ENCODE measurements at places on chromosomes 12 and 14.

DNA sequence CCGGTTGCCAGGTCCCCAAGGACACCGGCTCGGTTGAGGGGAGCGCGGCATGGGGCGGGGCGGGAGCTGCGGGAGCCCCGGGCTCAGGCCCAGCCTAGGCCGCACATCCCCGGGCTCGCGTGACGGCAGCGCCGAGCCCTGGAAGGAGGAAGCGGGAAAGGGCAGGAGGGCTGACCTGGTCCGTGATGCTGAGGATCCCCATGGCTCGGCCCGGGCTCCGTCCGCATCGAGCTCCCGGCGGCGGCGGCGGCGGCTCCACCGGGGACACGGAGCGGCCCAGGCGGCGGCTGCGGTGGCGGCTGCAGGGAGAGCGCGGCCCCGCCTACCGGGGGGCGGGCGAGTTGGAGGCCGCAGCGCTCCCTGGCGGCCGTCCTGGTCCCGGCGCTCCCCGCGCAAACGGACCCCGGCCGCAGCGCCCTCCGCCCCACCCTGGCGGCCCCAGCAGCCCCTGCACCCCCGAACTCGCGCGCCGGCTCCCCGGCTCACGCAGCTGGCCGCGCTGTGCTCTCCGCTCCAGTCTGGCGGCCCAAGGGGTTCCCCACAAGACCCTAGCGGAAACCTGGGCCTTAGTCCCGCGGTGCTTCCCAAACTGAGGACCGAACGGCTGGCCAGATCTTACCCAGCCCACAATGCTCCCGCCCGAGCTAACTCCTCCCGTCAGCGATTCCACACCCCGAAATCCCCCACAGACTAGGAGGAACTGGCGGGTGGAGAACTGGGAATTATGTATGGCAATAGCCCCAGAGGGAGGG, at the start of gene ANKRD52:
Gene ANKRD52 (minus strand): TSS at position 317 of the 752 bp plus-strand sequence. CDS start 115 bp downstream, at position 202.
- peak; percentile 74 for DNase-seq

DNA sequence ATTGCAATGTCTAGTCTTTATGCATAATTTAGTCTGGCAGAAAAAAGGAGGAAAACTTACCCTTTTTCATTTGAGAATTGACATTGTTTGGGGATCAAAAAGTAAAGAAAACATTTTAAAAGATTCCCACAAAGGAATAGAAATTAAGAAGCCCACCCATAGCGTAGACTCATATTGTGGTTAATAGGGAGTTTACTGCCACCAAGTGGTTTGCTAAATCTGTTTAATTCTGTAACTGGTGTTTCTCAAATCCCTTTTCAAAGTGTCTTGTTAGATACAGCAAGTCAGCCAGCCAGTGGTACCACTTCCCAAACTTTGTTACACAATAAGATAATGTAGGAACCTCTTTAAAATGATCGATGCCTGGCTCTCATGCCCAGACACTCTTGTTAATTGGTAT, 180.3 kb downstream of the IPO8 start:
- no peak for DNase-seq

GRCh38 chr12:95443459-95443858, 30.5 kb upstream of the METAP2 start:
- no peak for DNase-seq

DNA sequence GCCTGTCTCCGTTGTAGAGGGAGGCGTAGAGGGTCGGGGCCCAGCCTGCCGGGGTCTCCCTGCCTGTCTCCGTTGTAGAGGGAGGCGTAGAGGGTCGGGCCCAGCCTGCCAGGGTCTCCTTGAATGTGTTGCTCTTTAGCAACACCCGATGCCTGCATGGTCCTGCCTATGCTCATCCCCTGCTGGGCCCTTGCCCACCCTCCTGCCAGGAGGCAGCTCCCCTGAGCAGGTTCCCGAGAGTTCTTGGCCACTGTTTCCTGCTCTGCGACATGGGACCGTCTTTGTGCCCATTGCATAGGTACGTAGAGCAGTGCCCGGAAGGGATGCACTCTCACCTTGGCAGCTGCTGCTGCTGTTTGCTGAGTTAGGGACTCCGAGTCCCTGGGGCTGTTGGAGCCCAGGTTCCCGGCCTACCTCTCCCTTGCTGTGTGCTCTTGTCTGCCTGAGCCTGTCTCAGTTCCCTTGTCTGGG, 3.3 kb downstream of the KIF26A start:
- no peak for DNase-seq

- no peak for DNase-seq
These were observed 301.3 kb upstream of the STXBP6 start for GRCh38 chr14:25351269-25351668.

- DNase-seq = no peak
These were observed 96.8 kb downstream of the SRGAP1 start for GRCh38 chr12:63941166-63941800.

DNA sequence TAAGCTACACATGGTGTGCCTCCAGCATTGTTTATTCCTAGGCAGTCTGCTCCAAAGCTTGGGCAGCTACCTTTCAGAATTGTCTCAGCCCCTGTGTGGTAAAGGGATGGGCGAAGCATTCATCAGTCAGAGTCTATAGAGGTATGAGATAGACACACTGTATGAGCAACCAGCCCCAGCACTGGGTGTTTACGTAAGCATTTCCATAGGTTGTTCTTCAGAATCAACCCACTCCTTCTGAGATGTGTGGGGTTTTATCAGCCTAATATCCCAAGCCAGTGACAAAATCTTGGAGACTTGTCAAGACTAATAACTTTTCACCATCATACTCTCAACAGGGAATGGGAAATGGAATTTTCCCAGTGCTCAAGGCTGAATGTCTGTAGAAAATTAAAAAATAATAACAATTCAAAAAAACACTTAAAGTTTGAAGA, 98.2 kb downstream of the BTG1 start:
- no peak for DNase-seq

DNA sequence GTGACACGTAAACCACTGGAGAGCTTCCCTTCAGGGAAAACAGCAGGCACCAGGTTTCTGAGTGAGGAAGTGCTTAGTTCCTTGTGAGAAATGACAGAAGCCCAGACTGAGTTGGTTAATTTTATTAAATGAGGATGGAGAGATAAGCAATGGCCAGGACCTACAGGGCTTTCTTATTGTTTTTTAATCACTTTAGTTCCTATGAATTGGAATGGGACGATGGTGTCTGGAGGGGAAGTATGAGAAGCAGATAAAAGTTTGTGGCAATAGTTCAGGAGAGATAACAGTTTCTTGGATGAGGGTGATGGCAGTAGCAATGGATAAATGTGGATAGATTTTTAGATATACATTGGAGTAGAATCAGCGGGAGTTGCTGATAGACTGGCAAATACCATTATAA, 86.5 kb upstream of the PTPRR start:
- no peak for DNase-seq

GRCh38 chr12:105931762-105932570, 206.8 kb downstream of the NUAK1 start:
- no peak for DNase-seq

DNA sequence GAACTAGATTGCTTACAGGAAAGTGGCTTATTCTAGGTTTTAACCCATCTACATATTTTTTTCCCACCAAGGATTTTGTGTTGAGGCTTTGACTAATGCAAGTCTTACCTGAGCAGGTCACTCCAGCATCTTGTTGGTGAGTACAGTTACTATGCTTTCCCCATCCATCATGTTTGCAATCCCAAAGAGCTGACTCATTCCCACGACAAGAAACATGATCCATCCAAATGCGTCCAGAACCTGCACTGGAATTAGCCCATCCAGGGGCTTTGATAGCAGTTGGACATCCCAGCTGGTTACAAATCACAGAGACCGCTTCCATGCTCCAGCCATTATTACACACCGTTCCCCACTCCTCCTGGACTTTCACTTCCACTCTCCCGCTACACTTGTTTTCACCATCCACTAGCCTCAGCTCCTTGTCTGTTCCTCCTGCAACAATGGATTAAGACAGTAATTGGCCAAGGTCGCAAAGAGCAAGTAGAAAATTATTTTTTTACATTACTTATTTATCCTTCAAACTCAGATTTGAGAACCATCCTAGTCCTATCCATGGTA, 2.5 kb downstream of the CD163 start:
- peak; percentile 51 for DNase-seq

GRCh38 chr12:116303929-116304328, 26.4 kb upstream of the MED13L start:
- DNase-seq = peak; percentile 57

DNA sequence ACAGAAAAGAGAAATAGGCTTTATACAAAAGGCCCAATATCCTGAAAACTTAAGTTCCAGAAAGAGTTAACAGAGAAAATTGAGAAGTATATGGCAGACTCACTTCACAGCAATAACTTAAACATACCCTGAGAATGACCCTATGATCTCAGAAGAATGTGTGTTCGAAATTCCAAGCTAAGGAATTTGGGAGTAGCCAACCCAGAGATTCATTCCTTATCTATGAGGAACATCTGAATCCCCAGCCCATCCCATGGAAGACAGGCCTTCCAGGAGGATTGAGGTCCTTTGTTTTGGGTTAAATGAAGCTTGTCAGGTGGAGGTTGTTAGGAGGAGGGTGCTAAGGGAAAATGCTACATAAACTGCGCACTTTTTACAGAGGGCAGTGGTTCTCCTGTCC, 7.5 kb upstream of the SAV1 start:
- no peak for DNase-seq

DNA sequence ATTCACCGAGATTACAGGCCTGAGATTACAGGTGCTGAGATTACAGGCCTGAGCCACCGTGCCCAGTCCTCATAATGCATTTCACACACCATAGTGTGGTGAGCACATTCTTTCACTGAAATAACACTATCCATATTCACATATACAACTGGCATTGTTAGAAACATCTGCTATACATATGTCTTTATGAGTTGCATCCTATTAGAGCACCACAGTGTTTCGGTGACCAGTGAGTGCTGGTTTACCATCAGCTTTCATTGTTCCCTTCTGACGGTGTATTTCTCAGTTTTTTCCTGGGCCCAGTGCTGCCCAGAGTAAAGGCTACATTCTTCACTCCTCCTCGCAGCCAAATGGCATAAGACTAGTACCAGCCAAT, 96.2 kb upstream of the FGD4 start:
- no peak for DNase-seq

DNA sequence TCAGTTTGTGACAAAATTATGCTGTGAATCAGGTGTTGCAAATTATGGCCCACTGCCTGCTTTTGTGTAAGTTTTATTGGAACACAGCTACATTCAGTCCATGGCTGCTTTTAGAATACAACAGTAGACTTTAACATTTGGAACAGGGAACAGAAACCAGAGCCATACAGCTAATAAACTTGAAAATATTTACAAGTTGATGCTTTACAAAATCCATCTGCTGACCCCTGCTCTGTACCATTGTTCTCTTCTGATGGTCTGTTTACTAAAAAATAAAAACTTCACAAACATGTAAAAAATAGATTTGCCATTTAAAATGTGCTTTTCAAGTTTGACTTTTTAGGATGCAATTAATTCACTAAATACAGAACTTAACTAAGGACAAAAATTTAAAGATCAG, 20.8 kb downstream of the PSMA3 start:
- DNase-seq = no peak

DNA sequence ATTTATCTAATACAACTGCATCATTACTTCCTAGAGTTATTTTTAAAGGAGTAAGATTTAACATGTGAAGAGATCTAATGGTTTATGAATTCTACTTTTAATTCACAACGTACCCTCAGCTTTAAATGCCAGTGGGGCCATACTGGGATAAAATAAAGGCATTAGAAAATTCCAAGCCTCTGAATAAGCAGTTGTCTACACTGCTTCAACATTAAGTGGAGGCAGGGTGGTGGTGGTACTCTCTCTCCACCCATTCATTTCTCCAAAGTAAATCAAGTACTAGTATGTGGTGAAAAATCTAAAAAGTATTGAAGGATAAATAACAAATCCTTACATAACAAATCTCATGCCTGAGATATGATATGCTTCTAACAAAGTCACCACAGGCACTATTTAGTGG, 52.4 kb downstream of the FERMT2 start:
- no peak for DNase-seq

DNA sequence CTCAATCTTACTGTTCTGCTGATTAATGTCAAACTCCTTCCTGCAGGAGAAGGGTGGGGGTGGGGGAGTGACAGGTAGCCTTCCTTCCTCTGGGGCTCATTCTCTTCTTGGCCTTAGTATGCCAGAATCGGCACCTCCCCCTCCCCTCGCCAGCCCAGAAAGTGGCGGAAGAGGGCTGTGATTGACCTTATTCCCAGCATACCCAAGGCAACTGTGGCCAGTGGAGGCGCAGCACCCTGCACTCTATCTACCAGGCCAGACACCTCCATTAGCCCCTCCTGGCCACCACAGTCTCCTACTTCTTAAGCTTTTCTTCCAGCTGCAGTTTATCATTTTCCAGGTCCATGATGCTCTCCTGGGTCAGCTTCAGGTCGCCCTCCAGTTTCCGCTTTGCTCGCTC, 15.5 kb downstream of the MYH6 start:
- DNase-seq = no peak

GRCh38 chr12:52522346-52523011, 2.3 kb upstream of the KRT5 start:
- no peak for DNase-seq

DNA sequence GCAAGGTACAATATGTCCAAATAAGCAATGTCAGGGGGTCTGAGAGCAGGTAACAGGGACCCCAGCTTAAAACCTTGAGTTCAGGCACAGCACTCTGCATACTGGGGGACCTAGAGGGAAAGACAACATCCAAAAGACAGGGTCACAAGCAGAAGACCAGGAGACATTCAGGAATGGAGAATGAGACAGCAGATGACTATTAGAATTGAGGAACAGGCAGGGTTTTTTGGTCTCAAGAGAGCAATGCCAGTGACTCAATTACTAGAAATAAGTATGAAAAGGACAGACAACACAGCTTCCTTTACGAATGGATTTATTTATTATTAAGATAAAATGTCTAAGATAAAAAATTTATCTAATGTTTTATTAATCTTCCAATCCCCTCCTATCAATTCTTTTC, 223.0 kb downstream of the PTPRO start:
- DNase-seq = peak; percentile 74

DNA sequence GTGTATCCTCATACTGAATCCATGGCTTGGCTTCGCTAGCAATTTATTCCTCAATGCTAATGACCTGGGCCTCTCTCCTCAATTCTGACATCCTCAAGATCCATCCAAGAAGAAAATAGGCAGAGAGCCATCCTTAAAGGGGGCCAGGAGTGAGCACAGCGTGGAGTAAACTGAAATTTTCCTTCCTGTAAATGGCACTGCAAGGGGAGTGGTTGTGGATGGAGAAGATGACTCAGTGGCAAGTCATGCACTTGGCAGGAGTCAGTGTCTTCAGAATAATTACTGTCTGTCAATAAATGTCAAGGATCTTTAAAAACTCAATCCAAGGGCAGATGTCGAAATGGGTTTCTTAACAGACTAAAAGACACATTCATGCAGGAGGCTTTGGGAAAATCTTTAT, 88.0 kb upstream of the TMEM132C start:
- no peak for DNase-seq

GRCh38 chr14:72722201-72722785, 171.6 kb downstream of the DPF3 start:
- DNase-seq = no peak

GRCh38 chr14:55131370-55132137, 2.5 kb downstream of the LGALS3 start:
- DNase-seq = peak; percentile 70

GRCh38 chr12:83784298-83784890, 1097.7 kb downstream of the TMTC2 start:
- no peak for DNase-seq
